ENCODE measurements at places on chromosomes 1 and 21. TPM values are rescaled to one million over a fixed set of nuclear protein-coding genes. Genes with fewer than 3 reads are reported as not detected.

Gene CD48
- not detected for total RNA-seq

Gene KAZN
- 5.3 TPM for total RNA-seq

Gene LRIF1
- total RNA-seq: 8.1 TPM

Gene C1QA
- total RNA-seq: 0.13 TPM

Gene HES2
- total RNA-seq: 0.92 TPM

Gene PERM1
- total RNA-seq: 0.06 TPM

Gene MYOG
- total RNA-seq: not detected

Gene PDZK1
- total RNA-seq: 0.75 TPM

Gene S100A13
- 239 TPM for total RNA-seq

Gene EGLN1
- total RNA-seq: 56.2 TPM

Gene GSTM5
- 2.0 TPM for total RNA-seq

Gene LMX1A
- total RNA-seq: not detected

Gene DNTTIP2
- total RNA-seq: 22.3 TPM

Gene RHEX
- total RNA-seq: not detected

Gene OR2M3
- total RNA-seq: not detected

Gene FAM3B
- total RNA-seq: not detected

Gene CAMK2N1
- 6.9 TPM for total RNA-seq

Gene SPRR2A
- not detected for total RNA-seq

Gene CELF3
- total RNA-seq: not detected

Gene PRAMEF20
- total RNA-seq: not detected

Gene WLS
- 276 TPM for total RNA-seq

Gene CBR1
- total RNA-seq: 185 TPM

Gene SIM2
- total RNA-seq: not detected

Gene S100B
- 0.12 TPM for total RNA-seq

Gene NPPB
- total RNA-seq: not detected

Gene BLACAT1
- not detected for total RNA-seq

Gene SPRR5
- total RNA-seq: not detected

Gene HHAT
- 5.8 TPM for total RNA-seq

Gene CLEC20A
- not detected for total RNA-seq
